Activated naive CD8-positive, alpha-beta T cell treated with anti-CD3 and anti-CD28 coated beads, Interleukin-2, amount 50 U/mL, for 16 hours (primary cell): ENCODE measurements at places on chromosomes 7 and 10.

GRCh38 chr7:160958-161725, 31.2 kb upstream of the FAM20C start:
- DNase-seq: no peak

- no peak for DNase-seq
Observed at GRCh38 chr10:45453639-45454255, 79.7 kb downstream of the ALOX5 start.

GRCh38 chr10:70879207-70879606, 9.2 kb downstream of the PCBD1 start:
- DNase-seq: no peak

DNA sequence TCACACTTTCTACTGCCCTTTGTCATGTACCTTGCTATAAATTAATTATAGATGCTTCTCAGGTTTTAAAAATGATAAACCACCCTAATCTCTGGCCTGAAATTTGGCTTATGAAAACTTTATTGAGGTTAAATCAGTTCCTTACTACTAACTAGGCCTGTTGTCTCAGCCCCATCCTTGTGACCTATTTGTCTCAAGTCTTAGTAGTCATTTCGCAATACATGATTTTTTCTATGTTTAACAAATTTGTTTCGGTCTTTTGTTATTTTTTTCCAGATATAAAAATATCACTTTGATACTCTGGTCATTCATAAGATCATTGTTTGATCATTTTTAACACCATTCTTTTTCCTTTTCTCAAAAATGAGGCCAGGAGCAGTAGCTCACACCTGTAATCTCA, 411.6 kb downstream of the GFRA1 start:
- no peak for DNase-seq

DNA sequence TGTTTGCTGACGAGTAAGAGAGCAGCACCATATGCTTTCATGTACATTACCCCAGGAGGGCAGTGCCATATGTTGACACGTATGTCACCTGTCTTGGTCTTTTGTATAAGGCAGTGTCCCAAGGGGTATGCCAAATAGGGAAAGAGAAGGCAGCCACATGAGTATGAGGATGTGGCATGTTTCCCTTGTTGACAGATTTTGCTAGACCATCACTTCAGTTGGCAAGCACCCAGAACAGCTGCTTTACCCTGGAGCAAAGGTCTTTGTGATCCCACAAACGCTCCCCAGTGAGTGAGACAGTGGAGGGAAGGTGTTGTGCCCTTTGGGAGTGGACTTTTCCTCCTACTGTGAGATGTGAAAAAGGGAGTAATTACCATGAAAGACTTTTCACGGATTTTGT, 350.1 kb downstream of the ETV1 start:
- DNase-seq: no peak

- no peak for DNase-seq
Observed at GRCh38 chr7:159070431-159071148, 74.1 kb downstream of the VIPR2 start.

- no peak for DNase-seq
Observed at GRCh38 chr7:66330961-66331360, 125.8 kb downstream of the TPST1 start.

- no peak for DNase-seq
Observed at GRCh38 chr10:59361663-59362143, 646 bp downstream of the FAM13C start.

GRCh38 chr10:13496164-13496563, 32.6 kb downstream of the BEND7 start:
- DNase-seq: no peak

- DNase-seq: no peak
Observed at GRCh38 chr10:68403701-68404100, 3.4 kb downstream of the RUFY2 start.
